ENCODE measurements at places on chromosomes 12 and 14. TPM values are rescaled to one million over a fixed set of nuclear protein-coding genes. Genes with fewer than 3 reads are reported as not detected.
A peak's percentile ranks its signal among the peaks of the same experiment; 100 is the strongest.

DNA sequence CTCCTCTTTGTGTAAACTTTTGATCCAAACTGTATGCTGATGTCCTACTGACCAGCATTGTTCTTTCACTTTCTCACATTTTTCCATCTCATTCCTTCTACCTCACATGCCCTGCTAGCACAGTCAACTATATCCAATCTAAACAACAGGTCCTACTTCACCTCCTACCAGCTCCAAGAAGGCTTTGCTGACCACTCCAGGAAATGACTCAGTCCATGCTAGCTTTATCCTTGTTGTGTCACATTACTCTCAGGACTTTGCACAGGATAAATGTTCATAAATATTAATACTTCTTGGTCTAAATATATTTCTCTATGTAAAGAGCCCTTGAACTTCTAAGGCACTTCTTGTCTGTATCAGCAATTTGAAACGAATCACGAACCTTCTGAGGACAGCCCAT is 64.9 kb upstream of the PCED1B start:
- no peaks in the 10 kb centered on the region for H3K4me1 ChIP-seq
- no peak overlapping the region for H3K27ac ChIP-seq
- H3K4me3 ChIP-seq: no peak overlapping the region
- DNase-seq: no peak
- H3K36me3 ChIP-seq: no peaks in the 10 kb centered on the region
- H3K27me3 ChIP-seq: peaks cover 37% of the 10 kb centered on the region

DNA sequence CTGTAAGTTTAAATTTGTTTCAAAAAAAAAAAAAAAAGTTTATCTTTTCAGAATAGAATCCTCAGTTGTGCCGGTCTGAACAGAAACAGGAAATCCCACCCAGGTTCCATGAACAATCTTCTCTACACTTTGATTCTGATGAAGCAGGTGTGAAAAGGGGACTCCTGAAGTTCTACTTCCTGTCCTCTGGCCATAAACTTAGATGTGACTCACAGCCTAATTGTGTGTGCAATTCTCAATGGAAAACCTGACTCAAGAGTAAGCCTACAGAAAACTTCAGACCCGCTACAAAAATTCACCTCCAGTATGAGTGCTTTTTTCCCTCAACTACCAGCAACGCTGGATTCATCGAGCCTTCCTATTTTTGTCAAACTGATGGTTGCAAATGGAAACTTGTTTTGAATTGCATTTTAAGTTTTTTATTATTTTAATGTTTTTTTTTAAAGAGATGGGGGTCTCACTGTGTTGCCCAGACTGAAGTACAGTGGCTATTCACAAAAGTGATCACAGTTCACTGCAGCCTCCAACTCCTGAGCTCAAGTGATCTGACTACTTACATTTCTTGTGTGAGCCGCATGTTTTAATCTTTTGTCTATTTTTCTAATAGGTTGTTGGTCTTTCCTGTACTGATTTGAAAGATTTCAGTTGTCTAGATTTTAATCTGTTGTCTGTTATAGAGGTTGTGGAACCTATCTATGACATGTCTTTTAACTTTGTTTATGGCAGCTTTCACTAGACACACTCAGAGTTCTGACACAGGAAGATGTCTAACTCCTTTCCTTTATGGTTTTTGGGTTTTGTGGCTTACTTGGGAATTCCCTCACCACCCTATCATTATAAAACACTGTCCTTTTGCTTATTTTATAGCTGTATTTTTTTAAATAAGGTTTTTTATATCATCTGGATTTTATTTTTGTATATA is 37.6 kb downstream of the ATG14 start:
- H3K4me1 ChIP-seq: peaks cover 18% of the 10 kb centered on the region
- H3K27ac ChIP-seq: peak overlapping the region; percentile 80
- no peaks in the 10 kb centered on the region for H3K27me3 ChIP-seq
- H3K4me3 ChIP-seq: peak overlapping the region; percentile 19
- DNase-seq: peak; percentile 46

- H3K27me3 ChIP-seq: no peaks in the 10 kb centered on the region
- no peaks in the 10 kb centered on the region for H3K36me3 ChIP-seq
- DNase-seq: no peak
- no peak overlapping the region for H3K27ac ChIP-seq
These were observed 342.5 kb downstream of the RMST start for GRCh38 chr12:97805146-97805545.

GRCh38 chr12:131066207-131066885 is 112.6 kb downstream of the ADGRD1 start:
- no peaks in the 10 kb centered on the region for H3K36me3 ChIP-seq
- H3K4me3 ChIP-seq: no peak overlapping the region
- no peak for DNase-seq
- no peak overlapping the region for H3K27ac ChIP-seq
- no peaks in the 10 kb centered on the region for H3K4me1 ChIP-seq
- peaks cover 17% of the 10 kb centered on the region for H3K27me3 ChIP-seq

DNA sequence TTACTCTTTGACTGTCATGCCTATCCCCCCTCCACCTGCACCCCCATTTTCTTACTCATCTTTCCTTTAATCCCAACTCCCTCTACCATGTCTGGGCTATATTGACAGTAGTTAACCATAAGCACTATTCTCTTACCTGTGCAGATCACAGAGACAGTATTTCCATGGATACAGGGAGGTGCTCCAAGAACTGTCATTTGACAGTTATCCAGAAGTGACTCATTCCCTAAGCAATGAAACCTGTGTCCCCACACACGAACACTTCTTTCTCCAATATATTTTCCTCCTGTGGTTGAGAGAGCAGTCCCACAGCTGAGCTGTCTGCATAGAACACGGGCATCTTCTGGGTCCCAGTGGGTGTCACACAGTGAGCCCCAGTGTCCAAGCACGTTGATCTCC is 68.8 kb downstream of the CD163L1 start:
- no peaks in the 10 kb centered on the region for H3K4me1 ChIP-seq
- no peak for DNase-seq
- H3K27ac ChIP-seq: no peak overlapping the region
- H3K4me3 ChIP-seq: no peak overlapping the region
- no peaks in the 10 kb centered on the region for H3K36me3 ChIP-seq
- H3K27me3 ChIP-seq: peaks cover 8% of the 10 kb centered on the region

- no peak for DNase-seq
- H3K36me3 ChIP-seq: peaks cover 86% of the 10 kb centered on the region
- H3K27me3 ChIP-seq: no peaks in the 10 kb centered on the region
- peaks cover 83% of the 10 kb centered on the region for H3K4me1 ChIP-seq
- peak overlapping the region; percentile 47 for H3K27ac ChIP-seq
- no peak overlapping the region for H3K4me3 ChIP-seq
These were observed 160.3 kb upstream of the HIF1A start for GRCh38 chr14:61535032-61535431.

GRCh38 chr12:132400011-132400641 is 70.7 kb upstream of the GALNT9 start:
- no peak overlapping the region for H3K4me3 ChIP-seq
- peaks cover 7% of the 10 kb centered on the region for H3K27me3 ChIP-seq
- no peaks in the 10 kb centered on the region for H3K4me1 ChIP-seq
- no peaks in the 10 kb centered on the region for H3K36me3 ChIP-seq

DNA sequence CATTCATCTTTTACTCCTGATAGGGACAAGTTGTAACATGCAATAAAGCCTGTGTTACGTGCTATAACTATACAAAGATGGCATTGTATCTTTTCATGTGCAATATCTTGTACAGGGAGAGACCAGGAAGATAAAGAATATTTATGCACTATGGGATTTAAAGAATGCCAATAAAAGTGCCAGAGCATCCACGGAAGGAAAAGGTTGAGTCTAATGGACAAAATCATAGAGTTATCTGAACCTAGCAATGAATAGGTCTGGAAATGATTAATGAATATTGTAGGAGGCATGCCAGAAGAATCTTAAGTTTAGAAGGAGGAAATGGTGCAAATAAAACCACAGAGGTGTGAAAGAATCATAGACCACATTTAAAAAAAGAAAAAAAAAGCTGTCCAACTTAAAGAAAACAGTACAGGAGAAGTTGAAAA is 263.9 kb downstream of the KCNC2 start:
- H3K27me3 ChIP-seq: no peaks in the 10 kb centered on the region
- H3K27ac ChIP-seq: peak overlapping the region; percentile 65
- H3K4me1 ChIP-seq: peaks cover 14% of the 10 kb centered on the region
- peak overlapping the region; percentile 2 for H3K4me3 ChIP-seq
- H3K36me3 ChIP-seq: no peaks in the 10 kb centered on the region

DNA sequence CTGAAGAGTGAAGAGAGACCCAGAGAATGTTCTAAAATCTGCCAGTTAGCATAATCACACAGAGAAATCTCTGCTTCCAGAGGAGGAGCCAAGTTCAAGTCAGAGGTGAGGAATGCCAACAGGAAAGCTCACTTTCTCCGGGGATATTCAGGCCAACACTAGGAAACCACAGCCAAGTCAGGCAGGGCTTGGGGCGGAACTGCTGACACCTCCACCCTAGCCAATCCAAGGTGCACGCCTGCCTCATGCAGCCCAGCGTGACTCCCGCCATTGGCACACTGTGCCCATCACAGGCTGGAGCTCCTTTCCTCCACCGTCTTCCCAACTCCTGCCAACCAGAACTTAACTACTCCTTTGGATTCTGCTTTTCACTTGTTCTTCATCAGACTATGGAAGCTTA is 374.3 kb upstream of the CCDC196 start:
- H3K27ac ChIP-seq: no peak overlapping the region
- peaks cover 25% of the 10 kb centered on the region for H3K27me3 ChIP-seq
- no peaks in the 10 kb centered on the region for H3K4me1 ChIP-seq
- no peak overlapping the region for H3K4me3 ChIP-seq
- DNase-seq: no peak

- no peaks in the 10 kb centered on the region for H3K4me1 ChIP-seq
- H3K4me3 ChIP-seq: no peak overlapping the region
- no peak for DNase-seq
- no peaks in the 10 kb centered on the region for H3K36me3 ChIP-seq
These were observed 37.9 kb upstream of the PLEKHG6 start for GRCh38 chr12:6272300-6273204.

PPFIA2 gene
- total RNA-seq: not detected

SLCO1C1 gene
- not detected for total RNA-seq

KCNK13 gene
- 0.21 TPM for total RNA-seq

TTC7B gene
- 4.9 TPM for total RNA-seq

TIMELESS gene
- total RNA-seq: 65.8 TPM

LRTM2 gene
- total RNA-seq: not detected

Data from activated CD8-positive, alpha-beta memory T cell treated with anti-CD3 and anti-CD28 coated beads, Interleukin-2, amount 10 ng/mL, durations not matched to agents 7 days and 5 days (primary cell).